Karpas-422 (cell line): ENCODE measurements at places on chromosomes 16 and 17. TPM values are rescaled to one million over a fixed set of nuclear protein-coding genes. Genes with fewer than 3 reads are reported as not detected.

Gene MT1A
- not detected in 2 replicates for total RNA-seq

Gene CD300LG
- not detected in 2 replicates for total RNA-seq

Gene TNFSF12
- not detected in 2 replicates for total RNA-seq

Gene MRPS23
- 35.1 and 61.3 TPM in 2 replicates for total RNA-seq

Gene CDT1
- total RNA-seq: 20.4 and 40.3 TPM in 2 replicates

Gene SMIM36
- total RNA-seq: not detected in 2 replicates

Gene ATAD5
- total RNA-seq: 7.1 and 12.0 TPM in 2 replicates

Gene HOXB8
- total RNA-seq: 4.2 TPM in 1 of 2 replicates, not detected in the other

Gene EVPLL
- not detected in 2 replicates for total RNA-seq

Gene TAT
- not detected in 2 replicates for total RNA-seq

Gene NPB
- total RNA-seq: 0.07 TPM in 1 of 2 replicates, not detected in the other

DNA sequence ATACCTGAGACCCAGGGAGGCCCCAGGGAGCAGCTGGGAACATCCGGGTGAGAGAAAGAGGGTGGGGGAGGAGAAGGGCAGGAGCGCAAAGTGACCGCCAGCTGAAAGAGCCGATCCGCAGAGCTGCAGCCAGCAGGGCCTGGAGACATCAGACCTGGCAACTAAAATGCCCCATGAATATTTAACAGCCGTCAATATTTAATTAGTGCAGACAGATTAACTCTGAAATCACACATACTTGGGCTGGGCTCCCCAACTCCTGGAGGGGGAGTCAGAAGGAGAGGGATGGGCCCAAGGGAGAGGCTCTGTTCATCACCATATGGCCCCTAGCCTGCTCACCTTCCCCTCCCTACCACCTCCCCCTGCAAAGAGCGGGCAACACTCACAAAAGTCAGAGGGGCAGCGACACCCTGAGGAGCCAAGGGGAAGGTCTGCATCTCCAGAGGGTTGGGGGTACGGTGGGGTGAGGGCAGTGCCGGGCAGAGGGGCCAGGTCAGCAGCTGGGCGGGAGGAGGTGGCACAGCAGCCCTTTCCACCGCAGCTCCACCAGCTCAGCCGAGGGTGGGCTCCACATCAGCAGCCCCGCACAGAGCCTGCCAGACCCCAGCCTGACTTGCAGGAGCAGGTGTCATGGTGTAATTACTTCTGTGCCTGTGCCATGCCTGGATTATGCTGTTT lies 61.9 kb upstream of the CCL1 start:
- DNase-seq: no peak

- DNase-seq: no peak
These were observed 99.4 kb upstream of the CHMP6 start for GRCh38 chr17:80892019-80892855.

- no peak for DNase-seq
These were observed 32.6 kb upstream of the ACSF3 start for GRCh38 chr16:89061086-89061485.

DNA sequence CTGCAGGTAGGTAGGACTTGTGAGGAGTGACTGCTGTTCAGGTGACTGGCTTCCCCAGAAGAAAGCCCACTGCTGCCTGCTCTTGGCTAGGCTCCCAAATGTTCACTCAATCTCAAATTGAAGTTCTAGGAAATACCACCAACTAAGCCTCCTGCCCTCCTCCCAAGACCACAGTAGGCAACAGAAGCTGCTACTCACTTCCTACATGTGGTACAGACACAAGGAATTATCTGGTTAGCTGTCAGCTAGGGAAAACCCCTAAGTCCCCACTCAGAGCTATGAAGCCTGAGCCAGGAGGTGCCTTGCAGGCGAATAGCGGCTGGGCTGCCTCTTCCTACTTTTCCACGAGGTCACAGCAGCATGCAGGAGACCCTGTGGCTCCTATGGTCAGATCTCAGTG lies 4.9 kb downstream of the FBXO39 start:
- DNase-seq: no peak

DNA sequence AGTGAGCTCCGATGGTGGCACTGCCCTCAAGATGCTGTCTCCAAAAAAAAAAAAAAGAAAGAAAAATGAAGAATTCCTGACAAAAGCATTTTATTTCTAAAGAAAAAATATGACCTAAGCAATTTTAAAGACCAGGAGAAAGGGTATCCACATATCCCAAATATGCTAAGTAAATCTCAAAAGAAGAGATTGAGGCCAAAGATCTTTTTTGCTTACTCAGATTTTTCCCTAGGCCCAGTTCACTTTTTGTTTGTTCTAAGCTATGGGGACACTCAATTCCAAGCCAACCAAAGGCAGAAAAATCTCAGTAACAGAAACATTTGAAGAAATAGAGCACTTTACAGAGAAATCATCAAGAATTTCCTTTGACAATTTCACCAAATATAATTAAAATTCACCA lies 150.8 kb downstream of the SOX9 start:
- no peak for DNase-seq

- DNase-seq: no peak
These were observed 110.5 kb downstream of the SDK2 start for GRCh38 chr17:73533781-73534180.

DNA sequence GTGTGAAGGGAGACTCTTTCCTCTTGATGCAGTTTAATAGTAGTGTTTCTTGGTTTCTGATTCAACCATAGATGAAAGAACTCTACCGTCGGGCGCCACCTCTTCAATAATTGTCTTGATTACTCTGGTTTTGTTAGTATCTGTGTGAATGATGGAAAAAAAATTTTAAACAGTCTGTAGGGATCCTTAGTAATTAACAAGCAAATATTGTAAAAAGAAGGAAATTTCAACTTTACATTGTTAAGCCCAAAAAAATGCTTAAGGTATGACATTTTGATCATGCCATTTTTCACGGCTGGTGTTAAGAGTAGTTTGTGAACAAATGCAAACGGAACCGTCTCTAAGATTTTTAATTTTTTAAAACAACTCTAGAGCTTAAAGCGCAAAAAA lies 4.1 kb downstream of the KRT10 start:
- DNase-seq: peak; percentile 48

GRCh38 chr16:74892574-74893461 lies 92.1 kb downstream of the WDR59 start:
- DNase-seq: no peak

DNA sequence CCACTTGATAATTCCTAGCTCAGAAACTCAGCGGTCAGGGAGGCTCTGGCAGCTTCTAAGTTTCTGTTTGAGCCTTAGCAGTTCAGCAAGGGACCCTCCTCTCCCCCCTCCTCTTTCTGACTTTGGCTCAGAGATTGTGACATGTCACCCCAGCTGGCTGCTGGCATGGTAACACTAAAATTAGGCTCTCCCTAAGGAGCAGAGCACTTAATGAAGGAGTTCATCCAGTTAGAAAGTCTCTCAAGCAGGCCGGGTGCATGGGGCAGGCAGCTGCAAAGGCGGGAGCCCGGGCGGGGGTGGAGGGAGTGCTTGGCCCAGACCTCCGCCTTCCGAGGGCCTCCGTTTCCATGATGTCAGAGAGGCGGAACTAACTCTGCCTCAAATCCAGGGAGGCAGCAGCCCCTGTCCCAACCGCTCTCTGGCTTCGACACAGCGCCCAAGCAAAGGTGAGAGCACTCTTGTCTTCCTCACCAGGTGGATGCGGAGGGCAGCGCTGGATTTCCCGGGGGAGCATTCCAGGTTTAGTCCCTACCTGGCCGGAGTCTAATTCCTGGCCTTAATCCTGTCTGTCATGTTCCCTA lies 128.0 kb upstream of the PLCG2 start:
- DNase-seq: no peak

- no peak for DNase-seq
These were observed 11.9 kb downstream of the EPN2 start for GRCh38 chr17:19248928-19249574.

DNA sequence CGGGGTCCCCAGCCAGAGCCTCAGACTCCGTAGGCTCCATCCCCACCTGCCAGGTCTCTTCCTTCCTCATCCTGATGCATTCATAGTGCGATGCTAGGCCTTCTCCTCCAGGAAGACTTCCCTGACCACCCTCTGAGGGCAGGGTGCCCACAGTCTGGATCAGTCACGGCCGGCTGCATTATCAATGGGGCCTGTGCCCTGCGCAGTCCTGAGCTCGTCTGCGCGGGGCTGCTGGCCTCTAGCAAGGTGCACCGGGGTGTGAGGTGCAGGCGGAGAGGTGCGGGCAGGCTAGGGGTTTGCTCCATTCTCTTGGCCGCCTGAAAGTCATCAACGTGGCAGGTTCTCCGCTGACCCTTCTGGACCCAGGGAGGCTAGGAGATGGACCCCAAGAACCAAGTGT lies 56.9 kb upstream of the ACSF3 start:
- no peak for DNase-seq

- DNase-seq: no peak
These were observed at the start of gene PHLPP2 for GRCh38 chr16:71724320-71724751. Gene PHLPP2, minus strand, starts transcription at chr16:71724701. Its CDS starts 9,906 bp downstream, at chr16:71714795.

DNA sequence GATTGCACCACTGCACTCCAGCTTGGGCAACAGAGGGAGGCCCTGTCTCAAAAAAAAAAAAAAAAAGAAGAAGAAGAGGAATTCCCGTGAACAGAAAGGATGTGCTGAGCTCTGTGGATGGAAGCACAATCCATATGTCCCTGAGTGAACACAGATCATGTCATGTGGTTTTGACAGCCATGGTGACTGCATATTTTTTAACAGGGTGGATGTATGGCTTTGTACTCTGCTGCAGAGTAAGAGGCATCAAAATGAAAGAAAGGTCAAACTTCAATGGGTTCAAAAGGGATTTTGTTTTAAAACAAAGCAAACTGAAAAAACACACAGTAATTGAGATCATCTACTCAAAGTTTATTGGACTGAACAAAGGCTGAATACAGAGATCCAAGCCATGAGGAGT lies 31.5 kb downstream of the MXRA7 start:
- no peak for DNase-seq

- no peak for DNase-seq
These were observed 338.7 kb downstream of the GRIN2A start for GRCh38 chr16:9843424-9844018.

DNA sequence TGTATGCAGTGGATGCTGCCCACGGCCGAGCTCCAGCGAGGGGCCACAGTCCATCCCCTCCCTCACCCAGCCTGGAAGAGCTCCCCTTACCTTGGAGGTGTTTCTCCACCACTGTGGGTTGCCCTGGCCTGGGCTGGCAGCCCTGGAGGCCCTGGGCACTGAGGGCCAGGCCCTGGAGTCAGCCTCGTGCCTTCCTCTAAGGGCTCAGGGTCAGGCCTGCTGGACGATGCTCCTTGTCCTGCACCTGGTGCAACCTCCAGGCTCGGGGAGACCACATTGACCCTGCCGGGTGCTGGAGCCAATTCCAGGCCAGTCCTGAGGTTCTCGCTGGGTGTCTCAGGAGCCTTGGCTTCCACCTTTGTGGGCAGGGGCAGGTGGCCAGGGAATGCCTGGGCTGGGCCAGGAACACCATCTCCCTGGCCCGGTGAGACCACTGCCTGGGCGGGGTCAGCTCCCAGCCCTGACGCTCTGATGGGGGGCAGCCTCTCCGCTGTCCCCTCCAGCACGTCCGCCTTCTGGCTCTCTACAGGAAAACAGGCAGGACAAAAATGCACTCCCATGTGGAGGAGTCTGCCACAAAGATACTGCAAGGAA lies 10.4 kb downstream of the MYLK3 start:
- no peak for DNase-seq

GRCh38 chr17:9931144-9931741 lies 26.2 kb upstream of the RCVRN start:
- no peak for DNase-seq

DNA sequence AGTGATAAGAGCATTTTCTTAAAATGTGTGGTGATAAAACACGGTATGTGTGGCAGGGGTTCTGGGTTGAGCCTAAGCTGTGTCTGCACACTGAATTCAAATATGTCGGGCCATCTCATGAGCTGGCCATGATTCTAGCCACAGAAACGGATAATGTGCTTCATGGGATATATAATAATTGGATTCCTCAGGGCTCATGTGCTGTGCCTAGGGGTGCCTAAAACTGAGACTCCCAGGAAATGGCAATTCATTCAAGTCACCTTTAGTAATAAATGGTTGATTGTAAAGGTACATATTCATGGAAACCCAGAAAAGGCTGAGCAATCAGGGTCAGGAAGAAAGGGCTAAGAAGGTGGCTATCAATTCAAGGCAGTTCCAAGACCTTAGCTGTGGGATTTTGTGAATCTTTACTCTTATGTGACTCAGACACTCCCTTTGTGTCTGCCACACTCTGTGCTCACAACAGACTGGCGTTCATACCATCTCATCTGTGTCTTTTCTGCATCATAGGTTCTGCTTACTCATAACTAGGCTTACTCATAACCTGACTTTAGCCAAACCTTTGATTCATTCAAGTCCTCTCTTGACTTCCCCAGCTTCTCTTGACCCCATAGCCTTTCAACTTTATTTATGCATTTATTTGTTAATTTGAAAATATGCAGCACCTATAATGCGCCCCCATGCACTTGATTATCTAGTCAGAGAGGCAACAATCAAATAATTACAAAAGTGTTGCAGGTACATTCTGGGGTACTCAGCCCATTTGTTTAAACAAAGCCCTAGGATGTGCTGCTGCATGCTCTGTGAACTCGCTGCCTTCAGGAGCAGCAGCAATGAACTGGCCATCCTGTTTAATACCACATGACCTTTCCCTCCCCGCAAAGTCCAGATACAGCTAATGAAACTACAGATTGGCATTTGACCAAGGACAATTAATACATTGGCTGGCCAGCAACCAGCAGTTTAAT lies 28.4 kb upstream of the MED13 start:
- DNase-seq: no peak

DNA sequence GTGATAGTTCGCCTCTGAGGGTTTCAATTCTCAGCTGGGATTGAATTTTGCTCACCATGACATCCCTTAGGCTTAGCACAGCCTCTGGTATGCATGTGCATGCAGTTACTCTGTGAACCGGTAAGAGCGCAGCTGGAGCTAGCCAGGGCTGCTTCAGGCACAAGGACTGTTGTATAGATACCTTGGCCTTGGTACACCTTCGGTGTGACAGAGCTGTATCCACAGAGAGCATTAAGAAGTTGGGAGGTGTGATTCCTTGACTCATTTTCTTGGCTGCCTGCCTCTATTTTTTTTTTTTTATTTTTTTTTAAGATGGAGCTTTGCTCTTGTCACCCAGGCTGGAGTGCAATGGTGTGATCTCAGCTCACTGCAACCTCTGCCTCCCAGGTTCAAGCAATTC lies 2.2 kb upstream of the NUTF2 start:
- DNase-seq: peak; percentile 42

- no peak for DNase-seq
These were observed 7.8 kb downstream of the PSMD12 start for GRCh38 chr17:67358612-67359011.

DNA sequence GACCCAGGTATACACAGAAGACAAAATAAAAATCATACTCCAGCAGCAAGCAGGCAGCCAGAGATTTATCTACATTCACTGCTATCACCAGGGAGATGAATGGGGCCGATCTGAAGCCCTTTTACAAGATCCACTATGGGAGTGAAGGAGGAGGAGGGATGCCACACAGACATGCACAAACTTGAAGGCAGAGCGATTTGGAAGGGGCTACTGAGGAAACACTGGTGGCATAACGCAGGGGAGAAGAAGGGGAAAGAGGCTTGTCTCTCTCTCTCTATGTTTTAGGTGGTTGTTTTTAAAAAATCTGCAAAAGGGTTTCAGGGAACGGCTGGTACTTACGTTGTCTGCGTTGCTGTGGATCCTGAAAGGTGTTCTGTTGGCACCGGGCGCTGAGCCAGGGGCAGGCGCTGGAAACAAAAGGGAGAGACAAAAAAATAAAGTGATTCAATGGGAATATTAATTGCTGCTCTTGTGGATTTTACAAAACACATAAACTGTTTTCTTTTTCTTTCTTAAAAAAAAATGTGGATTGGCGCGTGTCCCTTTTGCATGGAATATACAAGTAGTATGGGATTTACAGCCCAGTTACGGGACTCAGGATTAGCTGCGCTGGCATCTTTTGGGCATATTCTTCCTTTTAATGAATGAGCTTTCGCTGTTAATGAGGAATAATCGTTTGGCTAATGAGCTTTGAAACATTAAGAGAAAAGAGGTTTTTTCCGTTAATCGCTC lies 255.3 kb upstream of the PMFBP1 start:
- DNase-seq: no peak
